Caudate nucleus (tissue), 63 donors: ENCODE measurements at places on chromosomes 12 and 14.
A peak's percentile ranks its signal among the peaks of the same experiment; 100 is the strongest.

GRCh38 chr14:72666610-72667009 lies 227.3 kb downstream of the DPF3 start:
- DNase-seq: no peak

- DNase-seq: no peak
These were observed 1.4 kb downstream of the C12orf56 start for GRCh38 chr12:64389154-64389553.

DNA sequence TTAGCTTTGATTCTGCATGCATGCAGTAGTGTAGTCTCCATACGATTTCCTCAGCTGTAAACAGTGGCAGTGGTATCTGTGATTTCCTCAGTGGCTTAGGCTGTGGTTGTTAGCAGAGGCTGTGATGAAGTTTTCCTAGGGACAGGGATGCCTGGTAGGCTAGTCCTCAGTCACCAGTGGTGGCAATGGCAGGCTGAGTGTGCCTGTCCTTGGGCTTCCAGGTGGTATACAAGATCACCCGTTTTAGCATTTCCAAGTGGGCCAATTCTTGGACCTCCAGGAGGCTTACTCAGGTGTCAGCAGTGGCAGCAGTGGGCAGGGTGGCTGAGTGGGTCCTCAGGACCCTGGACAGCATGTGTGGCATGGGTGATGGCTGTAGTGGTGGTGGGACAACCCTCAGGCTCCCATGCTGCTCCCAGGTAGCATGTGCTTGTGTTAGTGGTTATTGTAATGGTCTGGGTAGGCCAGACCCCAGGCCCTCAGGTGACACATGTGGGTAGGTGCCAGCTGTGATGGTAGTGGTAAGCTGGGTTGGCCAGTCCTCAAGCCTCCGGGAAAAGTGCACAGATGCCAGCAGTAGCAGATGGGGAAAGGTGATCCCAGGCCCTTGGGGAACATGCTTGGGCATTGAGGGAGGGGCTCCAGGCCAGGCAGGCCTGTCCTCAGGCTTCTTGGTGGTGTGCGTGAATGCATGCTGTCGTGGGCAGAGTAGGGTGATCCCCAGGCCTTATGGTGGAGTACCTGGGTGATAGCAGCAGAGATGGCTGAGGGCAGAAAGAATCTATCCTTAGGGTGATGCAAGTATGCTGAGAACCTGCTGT lies 146.5 kb downstream of the PAPOLA start:
- DNase-seq: no peak

GRCh38 chr12:89752341-89752740 lies 43.7 kb upstream of the ATP2B1 start:
- no peak for DNase-seq

DNA sequence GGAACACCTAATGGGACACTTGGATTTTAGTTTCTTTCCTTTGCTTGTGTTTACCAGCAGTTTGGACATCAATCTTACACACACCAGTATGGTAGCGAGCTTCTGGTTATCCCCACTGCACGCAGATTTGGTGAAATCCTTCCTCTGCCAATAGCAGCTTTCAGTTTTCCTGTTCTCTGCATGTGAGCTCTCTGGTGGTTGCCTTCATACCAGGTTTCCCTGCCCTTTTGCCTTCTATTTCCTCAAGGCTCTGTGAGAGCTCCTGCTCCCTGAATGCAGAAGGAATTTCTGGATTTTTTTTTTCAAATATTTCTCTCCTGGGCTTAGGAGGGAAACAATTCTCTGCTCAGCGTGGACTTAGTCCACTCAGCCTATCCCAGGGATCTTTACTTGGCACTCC lies 93.0 kb upstream of the CCDC91 start:
- no peak for DNase-seq

- DNase-seq: no peak
These were observed 30.4 kb downstream of the PPHLN1 start for GRCh38 chr12:42356344-42356743.

DNA sequence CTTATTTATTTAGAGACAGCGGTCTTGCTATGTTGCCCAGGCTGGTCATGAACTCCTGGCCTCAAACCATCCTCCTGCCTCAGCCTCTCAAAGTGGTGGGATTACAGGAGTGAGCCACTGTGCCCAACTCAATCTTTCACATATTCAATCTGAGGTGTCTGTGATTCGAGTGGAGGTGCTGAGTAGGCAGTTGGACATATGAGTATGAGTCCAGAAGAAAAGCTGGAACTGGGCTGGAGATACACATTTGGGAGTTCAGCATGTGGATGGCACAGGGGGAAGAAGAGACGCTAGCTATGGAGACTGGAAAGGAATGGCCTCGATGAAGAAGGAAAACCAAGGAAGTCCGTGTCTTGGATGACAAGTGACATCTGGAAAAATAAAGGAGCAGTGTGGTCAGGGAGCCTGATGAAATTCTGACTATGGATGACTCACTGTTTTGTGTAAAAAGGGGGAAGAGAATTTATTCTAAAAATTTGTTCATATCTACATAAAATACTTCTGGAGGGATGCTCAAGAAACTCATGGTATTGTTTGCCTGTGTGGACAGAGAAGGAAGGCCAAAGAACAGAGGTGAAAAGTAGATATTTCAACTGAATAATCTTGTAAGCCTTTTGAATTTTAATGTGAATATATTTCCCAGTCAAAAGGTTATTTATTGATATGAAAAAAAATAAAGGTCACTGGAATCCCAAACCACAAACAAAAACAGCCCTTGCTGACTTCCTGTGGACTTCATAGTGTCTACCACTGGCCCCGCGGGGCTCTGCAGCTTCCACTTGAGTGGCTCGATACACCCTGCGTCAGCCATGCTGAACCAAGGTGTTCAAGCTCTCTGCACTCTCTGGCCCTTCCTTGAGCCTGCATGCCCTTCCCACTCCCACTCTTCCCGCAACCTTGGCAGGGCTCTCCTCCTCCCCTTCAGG lies 8.9 kb upstream of the LTA4H start:
- DNase-seq: no peak

GRCh38 chr12:81078469-81079196 lies 754 bp downstream of the ACSS3 start:
- DNase-seq: no peak

DNA sequence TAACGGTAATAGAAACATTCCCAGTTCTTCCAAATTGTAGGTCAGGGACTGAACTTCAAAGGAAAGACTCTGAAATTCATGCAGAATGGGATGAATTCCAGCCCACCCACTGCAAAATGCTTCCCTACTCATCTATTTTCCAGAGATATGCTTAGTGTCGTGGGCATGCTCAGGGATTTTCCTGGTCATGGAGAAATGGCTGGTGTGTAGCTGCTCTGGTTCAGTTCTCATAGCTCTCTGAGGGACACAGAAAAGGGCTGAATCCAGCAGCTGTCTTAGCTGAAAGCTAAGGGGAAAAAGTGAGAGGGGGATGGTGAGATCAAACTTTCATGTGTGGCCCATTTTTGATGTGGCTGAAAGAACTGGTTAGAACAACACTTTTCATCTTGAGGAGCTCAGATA lies 72.9 kb upstream of the KRAS start:
- no peak for DNase-seq

DNA sequence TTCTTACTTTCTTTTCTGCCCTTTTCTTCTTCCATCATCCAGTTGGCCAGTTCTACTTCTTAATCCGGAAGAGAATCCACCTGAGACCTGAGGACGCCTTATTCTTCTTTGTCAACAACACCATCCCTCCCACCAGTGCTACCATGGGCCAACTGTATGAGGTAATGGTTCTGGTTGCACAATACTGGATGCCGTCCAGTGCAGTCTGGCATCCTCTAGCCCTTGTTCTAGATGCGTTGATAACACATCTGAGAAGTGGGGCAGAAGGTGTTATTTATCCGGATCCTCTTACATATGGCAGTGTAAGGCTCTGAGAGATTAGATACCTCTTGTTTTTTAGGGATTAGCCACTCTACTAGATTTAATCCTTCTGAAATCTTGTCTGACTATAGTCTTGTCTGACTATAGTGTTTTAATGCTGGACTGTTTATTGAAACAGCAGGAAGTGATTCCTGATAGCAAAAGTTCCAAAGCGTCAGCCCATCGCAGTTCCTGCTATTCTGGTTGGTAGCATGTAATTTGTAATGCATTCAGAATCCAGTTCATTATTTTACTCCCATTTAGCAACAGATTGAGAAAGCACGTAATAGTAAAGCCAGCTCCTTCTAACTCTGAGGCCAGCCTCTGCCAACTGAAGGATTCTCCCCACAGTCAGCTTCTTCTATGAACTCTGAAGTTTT lies 7.9 kb downstream of the GABARAPL1 start:
- DNase-seq: no peak

DNA sequence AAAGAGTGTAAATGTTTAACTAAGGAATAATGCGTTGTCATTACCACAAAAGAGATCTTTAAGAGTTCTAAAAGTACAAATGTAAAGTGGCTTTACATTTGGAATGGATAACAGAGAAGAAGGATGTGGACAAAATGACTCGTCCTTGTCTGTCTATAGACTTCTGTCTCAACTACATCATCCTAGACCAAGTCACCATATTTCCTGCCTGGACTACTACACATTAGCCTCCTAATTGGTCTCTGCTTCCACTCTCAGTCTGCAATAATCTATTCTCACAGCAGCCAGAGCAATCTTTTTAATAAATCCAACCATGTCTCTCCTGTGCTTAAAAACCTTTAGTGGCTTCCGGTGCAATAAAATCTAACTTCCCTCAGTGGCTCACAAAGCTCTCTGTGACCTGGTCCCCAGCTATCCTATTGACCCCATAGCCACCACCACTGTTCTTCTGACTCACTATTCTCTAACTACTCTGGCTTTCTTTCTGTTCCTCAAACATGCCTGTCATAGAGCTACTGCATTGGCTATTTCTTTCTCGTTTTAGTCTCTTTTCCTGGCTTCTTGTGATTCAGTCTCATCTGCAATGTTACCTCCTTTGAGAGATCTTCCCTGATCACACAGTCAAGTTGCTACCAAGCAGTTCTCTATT lies 91.1 kb downstream of the MYF5 start:
- DNase-seq: no peak

GRCh38 chr12:127509066-127509778 lies 757.7 kb upstream of the TMEM132C start:
- no peak for DNase-seq

DNA sequence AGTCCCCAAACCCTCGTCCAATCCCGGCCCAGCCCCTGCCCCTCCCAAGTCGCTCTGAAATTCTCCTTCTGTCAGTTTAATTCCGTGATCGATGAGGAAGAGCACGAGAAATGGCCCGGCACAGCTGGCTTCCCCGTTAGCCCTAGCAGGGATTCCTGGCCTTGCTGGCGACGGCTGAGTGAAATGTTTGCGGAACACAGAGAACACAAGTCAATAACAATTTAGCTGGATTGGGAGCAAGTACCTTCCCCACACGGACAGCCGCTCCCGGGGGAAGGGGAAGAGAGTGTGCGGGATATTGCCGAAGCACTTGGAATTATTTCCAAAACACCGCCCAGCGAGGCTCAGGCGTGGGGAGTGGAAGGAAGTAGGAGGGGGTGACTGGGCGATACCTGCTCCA lies 134.6 kb downstream of the RBM19 start:
- no peak for DNase-seq

DNA sequence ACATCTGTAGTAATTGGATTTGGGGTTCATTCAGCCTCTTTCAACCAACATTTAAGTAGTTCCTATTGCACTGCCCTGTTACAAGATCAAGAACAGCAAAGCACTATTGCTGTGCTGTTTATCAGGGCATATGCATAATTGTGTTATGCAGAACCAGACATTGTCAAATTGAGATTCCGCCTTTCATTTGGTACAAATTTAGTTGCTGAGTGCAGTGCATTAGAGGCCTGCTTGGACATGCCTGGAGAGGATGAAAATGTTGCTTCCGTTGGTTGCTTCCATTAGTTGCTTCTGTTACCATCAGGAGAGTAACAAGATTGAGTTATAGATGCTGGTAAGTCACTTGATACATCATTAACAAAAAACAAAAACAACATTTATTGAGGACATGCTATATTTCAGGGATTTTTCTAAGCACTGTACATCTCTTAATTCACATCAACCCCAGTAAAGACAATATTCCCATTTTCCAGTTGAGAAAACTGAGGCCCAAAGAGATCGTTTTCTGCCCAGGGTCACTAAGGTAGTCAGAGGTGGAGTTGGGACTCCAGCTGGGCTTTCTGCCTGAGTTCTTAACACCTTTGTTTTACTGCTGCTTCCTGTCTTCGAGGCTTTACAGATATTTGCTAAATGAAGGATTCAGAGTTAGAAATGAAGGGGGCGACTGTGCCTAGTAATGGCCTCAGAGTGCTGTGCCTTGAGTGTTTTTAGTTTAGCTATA lies 79.3 kb downstream of the PPP2R5C start:
- no peak for DNase-seq

DNA sequence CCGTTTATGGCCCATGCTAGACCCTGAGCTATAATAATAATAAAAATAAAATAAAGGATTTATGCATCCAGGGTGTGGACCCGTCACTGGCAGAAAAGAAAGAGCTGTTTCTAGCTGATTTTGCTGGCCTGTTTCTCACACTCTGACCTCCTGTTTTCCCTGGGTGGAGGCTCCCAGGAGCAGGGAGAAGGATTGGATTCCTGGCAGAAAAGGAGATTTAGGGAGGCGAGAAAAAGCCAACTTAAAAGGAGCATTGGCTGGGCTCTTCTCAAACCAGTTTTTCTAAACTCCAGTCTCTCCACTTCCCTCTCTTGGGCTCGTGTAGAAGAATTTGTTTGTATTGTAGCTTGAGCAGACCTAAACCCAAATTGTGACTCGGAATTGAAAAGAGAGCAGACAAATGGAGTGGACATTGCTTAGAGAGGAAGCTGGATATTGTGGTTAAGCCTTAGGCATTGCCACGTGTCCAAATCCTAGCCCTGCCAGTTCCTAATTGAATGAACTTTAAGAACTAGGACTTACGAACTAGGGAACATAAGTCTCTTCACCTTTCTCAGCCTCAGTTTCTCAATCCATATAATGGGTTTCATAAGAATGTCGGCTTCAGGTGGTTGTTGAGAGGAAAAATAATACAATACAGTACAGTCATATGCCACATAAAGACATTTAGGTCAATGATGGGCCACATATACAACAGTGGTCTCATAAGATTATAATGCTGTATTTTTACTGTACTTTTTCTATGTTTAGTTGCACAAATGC lies 14.4 kb upstream of the TBX5 start:
- DNase-seq: no peak

GRCh38 chr12:50747817-50748216 lies 16.1 kb upstream of the ATF1 start:
- no peak for DNase-seq

GRCh38 chr12:41531147-41531829 lies 343.2 kb downstream of the PDZRN4 start:
- DNase-seq: peak; percentile 40

DNA sequence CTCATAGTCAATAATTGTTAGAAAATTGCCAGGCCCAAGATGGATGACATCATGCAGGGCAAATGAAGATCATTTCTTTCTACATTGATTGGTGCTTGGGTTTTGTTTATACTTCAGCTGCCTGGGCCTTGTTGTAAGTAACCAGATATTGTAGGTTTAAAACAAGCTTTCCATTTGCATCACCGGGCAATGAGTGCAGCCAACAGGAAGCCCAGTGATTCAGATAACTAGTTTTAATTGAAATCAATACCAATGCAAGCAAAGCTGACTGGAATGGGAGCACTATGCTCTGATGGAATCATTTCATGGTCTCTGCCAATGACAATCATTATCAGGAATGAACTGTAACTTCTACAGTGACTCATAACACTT lies 279.3 kb downstream of the DUSP6 start:
- DNase-seq: no peak
